Neural crest cell (in vitro differentiated cells): ENCODE measurements at places on chromosomes 7 and 10.

DNA sequence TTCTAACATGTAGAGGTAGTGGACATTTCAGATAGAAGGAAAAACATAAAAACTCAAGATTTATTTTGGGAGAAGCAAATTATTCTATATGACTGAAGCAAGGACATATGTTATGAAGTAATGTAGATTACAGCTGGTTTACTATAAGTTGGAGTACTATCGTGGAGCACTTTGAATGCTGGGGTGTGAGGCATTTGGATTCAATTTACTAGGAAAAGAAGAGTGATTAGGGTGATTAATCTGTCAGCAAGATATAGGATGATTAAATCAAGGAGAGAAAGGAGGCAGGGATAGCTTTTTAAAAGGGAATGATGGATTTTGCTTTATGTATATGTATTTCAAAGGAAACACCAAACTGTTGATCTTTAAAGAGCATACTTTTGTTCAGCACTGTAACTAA is 318.4 kb upstream of the KAT6B start:
- DNase-seq: no peak

GRCh38 chr10:43145311-43145710 is 7.1 kb downstream of the CSGALNACT2 start:
- no peak for DNase-seq

DNA sequence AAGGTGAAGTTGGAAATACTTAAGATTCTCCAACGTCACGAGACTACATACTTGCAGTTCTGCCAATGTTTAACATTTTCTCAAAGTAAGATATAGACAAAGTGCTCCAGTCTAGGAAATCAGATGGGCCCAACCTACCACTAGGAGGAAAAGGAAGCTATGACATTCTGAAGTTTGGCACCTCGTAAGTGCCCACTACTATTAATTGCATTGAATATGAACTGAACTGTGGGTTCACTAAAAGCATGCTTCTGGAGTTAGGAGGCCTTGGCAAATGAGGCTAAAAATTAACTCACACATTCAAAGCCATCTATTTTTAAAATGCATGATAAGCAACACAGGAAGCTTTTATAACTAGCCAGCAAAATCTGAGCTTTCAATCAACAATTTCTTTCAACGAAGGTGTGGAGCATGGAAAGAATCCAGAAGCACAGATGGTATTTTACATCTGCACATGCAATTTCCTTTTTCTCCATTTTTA is 149.7 kb downstream of the LRRTM3 start:
- no peak for DNase-seq

DNA sequence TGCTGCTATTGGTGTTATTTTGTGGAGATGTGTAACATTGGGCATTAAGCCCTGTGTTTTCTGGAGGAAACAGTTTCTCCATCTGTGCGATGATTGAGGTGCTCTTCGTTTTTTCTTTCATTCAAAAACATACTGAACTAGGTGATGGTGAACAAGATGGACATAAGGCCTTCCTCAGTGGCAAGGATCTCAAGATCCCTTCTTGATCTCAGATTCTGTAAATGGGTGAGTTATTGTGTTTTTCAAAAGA is 759 bp upstream of the ELAPOR2 start:
- DNase-seq: no peak

DNA sequence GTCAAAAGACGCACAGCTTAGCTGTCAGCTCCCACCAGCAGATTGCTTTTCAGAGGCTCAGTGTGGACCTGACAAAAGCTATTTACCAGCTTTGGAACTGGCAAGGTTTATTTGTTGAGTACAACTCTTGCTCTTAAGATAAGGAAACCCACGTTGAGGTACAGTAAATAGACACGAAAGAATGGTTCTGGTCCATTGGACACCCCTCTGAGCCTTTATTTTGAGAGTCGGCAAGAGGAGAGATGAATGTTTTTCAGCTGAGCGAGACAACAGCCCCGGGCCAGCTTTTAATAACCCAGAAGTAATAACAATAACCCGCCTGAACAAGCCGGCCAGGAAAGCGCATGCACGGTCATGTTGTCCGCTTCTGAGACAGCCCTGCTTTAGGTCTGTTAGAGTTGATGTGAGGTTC is 49.0 kb downstream of the WNT2 start:
- DNase-seq: no peak

DNA sequence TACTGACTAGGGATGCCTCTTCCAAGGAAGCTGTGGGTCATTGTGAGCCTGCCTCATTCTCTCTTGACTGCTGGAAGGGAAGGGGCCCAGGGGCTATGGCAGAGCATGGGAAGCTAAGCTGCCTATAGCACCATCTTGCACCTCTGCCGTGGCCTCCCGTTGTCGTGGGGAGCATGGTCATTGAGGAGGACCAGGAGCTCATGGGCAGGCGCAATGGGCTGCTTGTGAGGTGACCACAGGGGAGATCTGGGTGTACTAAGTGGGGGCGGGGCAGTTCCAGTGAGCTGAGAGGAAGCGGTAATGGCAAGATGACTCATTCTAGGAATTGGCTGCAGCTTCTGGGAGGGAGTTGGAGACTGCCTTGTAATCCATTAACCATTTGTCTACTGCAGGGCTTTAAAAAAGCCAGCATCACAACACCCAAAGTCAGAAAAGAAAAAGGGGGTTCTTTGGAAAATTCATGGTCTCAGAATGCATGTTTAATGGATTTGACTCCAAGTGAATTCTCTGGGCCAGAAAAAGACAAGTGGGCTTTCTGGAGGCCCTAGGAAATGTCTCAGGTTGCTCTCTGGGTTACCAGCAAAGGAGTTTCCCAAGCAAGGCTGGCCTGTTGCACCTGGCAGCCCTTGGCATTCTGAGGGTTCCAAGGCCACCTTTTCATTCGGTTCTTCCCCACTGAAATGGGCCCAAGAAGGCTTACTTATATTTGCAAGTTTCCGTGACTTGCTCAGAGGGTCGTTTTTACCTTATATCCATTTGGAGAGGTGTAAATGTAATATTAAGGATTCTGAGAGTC is 3.6 kb downstream of the DUSP5 start:
- no peak for DNase-seq
